Stimulated activated CD4-positive, alpha-beta T cell treated with anti-CD3 and anti-CD28 coated beads, TNF-alpha, amount 100 ng/mL, for 24 hours (primary cell): ENCODE measurements at places on chromosomes 13 and 19.

GRCh38 chr19:57239982-57240310 lies 486 bp upstream of the ZNF805 start:
- DNase-seq, result no peak

DNA sequence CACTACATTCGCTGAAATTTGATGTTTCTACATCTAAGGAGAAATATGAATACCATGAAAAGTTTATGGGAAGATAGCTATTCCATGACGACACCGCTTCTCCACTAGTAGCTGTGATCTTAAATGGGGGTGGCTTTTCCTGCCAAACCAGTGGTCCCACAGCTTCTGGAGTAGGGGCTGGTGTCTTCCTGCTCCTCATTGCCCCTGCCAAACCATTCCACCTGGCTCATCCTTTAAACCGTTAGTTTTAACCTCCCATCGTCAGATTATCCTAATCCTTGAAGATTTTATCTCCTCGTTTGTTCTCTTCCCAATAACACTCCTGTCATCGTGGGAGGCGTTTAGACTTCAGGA lies 568 bp upstream of the ZNF230 start:
- no peak for DNase-seq

GRCh38 chr13:102401766-102402165 lies at the start of gene FGF14:
Gene FGF14 (minus strand): TSS chr13:102402048.
- DNase-seq, result no peak

DNA sequence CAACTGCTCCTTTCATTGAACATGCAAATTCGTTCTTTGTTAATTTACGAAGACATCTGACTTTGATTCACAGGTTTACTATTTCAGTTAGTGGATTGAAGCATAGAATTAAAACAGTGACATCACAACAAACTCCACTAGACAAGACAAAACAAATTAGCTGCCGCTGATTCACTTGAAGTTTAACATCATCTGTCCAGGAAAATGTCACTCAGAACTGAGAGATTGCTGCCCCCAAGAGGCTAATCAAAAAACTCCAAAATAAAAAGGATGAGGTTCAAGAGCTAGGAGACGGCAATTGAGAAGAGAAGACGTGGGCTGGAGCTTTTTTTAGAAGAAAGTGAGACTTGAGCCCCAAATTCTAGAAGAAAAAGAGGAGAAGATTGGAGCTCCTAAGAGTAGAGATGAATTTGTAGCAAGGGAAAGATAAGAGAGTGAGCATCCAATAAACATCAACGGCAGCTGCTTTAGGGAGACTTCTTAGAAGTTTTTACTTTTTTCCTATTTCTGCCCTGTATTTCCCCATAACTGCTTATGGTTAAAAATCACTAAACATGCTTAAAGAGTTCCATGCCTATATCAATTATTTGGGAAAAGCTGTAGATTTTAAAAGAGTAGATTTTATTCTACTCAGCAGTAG lies 40.8 kb upstream of the TPP2 start:
- DNase-seq, result no peak

GRCh38 chr13:103692442-103692841 lies 626.2 kb upstream of the SLC10A2 start:
- DNase-seq, result no peak

- DNase-seq, result no peak
These were observed 343.9 kb downstream of the TBC1D4 start for GRCh38 chr13:75137911-75138571.

- no peak for DNase-seq
These were observed 155.7 kb downstream of the TNFRSF19 start for GRCh38 chr13:23725922-23726321.

DNA sequence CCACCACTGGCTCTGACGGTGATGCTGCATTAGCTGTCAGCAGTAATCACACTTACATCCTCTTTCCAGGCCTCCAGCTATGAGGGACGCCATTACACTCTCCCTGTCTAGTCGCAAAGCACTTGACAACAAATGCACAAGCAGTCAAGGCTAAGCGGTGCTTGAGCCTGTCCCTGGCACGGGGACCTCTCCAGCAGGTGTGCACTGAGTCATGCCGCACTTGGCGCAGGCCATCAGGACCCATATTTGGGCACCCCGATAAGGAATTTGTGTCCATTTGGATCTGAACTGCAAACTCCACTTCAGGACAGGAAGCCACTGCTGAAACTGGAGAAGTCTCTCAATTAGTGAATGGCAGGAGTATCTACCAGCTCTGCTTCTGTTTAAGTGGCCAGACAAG lies 301.9 kb upstream of the OBI1 start:
- DNase-seq, result no peak

- DNase-seq, result peak; percentile 95
These were observed 15.2 kb upstream of the MYO1F start for GRCh38 chr19:8592231-8593009.

GRCh38 chr19:35495107-35496064 lies 5.1 kb upstream of the KRTDAP start:
- DNase-seq, result peak; percentile 83

- no peak for DNase-seq
These were observed 38.0 kb downstream of the NFIX start for GRCh38 chr19:13033244-13033643.

- DNase-seq, result no peak
These were observed 158.0 kb downstream of the KCTD15 start for GRCh38 chr19:33954686-33955085.

GRCh38 chr19:39347332-39348164 lies 5.3 kb downstream of the SAMD4B start:
- DNase-seq, result no peak

- no peak for DNase-seq
These were observed at the start of gene F10 for GRCh38 chr13:113122550-113123225. Gene F10 (plus strand): TSS chr13:113122799. CDS start chr13:113122856, 57 bp downstream.

GRCh38 chr19:10887616-10888367 lies 16.4 kb downstream of the CARM1 start:
- DNase-seq, result no peak

DNA sequence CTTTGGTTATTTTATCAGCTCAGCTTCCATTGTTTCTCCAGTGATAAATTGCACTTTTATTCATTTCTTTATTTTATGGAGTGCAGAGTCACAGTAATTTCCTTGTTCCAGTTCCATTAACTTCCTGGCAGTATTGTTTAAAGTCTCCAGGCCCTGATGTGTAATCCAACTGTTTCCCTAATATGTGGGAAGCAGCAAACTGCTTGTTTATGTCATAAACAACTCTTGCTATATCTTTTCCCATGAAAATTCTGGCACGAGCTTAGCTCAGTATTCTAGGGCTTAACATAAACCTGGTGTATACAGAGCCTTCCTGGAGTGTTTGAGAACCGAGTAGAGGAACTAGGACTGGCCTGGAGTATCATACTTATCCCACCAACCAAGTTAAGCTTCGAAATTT lies 83.5 kb upstream of the ARGLU1 start:
- no peak for DNase-seq

DNA sequence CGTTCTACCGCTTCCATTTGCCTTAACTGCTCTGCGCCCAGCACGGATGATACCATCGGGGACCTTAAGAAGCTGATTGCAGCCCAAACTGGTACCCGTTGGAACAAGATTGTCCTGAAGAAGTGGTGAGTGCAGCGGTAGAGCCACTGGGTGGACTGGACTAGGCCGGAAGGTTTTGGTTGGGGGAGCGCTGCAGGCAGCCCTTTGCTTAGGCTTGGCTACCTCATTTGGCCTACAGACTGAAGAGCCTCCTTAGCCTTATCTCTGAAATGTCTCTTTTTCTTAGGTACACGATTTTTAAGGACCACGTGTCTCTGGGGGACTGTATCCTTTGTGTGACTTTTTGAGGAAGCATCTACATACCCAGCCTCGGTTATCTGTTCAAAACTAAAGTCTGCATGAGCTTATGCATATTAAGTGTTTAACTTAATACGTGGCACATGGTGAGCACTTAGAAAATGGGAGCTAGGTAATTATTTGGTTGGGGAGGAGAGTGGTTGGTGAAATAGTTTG lies 889 bp downstream of the UBL5 start:
- DNase-seq, result no peak

- DNase-seq, result no peak
These were observed 448.1 kb upstream of the ZNF507 start for GRCh38 chr19:31897292-31897691.

DNA sequence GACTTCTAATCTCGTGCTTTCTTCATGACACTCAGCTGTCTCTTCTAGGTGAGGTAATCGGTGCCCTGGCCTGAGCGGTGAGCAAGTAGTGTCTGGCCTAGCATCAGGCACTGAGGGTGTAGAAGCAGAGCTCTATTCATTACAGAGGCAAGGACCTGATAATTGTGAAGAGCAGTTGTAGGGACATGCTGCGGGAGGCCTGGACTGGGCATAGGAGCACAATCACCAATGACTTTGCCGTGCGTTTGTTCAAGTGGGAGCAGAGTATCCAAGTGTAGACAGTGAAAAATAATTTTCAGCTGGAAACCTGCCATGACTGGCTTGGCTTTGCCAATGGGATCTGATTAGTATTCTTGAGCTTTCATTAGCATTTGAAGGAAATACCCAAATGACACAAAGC lies 32.1 kb upstream of the DCLK1 start:
- no peak for DNase-seq

DNA sequence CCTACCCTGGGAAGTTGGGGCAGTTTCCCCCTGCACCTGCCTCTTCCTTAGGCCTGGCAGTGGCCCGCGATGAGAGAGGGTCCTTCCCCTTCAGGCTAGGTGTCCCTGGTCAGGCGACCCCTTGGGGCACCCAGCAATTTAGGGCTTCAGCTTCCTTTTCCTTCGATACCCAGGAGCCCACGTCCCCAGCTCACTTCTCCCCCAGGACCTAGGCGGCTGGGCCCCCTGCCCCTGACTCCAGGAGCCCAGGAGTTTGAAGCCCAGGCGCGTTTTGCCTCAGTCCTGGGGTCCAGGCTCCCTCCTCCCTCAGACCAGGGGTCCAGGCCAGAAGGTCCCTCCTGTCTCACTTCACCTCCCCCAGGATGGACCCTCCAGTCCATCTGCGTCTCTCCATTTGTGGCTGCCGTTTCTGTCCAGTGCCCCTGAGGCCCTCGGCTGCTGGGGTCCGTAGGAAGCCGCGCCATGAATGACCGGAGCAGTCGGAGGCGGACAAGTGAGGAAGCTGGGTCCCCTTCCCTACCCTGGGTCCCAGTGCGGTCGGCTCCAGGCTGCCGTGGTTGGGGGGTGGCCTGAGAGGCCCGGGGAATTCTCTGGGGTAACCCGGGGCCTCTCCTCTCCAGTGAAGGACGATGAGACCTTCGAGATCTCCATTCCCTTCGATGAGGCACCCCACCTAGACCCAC lies 714 bp downstream of the CCDC106 start:
- no peak for DNase-seq

GRCh38 chr19:15287496-15287895 lies 44.8 kb downstream of the BRD4 start:
- no peak for DNase-seq

GRCh38 chr19:6091771-6092291 lies 18.5 kb downstream of the RFX2 start:
- DNase-seq, result no peak

DNA sequence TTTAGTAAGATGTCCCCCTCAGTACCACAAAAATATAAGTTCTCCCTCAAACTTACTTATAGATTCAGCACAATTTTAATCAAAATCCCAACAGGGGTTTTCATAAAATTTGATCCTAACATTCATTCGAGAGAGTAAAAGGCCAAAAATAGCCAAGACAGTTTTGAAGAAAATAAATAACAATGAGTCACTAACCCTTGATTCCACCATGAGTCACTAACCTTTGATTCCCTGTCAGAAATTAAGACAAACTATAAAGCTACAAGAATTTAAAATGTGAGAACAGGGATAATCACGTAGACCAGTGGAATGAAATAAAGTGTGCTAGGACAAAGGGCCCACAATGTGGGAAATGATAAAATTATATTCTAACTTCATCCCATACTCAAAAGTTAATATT lies 320.3 kb downstream of the SUCLA2 start:
- no peak for DNase-seq

DNA sequence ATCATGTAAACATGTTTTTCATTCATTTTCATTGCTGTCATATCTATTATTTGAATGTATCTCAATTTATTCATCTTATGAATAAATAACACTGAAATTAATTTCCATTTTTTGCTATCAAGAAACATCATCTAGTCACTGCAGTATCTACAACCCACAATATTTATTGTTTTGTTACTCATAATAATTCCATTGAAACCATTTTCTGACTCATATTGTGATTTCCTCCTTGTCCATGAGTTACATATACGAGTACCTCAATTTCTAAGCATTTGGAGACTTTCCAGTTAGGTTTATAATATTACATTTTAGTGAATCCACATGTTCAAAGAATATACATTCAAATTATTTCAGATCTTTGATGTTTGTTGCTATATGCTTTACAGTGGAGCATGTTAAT lies 1524.0 kb downstream of the SLITRK1 start:
- DNase-seq, result no peak

DNA sequence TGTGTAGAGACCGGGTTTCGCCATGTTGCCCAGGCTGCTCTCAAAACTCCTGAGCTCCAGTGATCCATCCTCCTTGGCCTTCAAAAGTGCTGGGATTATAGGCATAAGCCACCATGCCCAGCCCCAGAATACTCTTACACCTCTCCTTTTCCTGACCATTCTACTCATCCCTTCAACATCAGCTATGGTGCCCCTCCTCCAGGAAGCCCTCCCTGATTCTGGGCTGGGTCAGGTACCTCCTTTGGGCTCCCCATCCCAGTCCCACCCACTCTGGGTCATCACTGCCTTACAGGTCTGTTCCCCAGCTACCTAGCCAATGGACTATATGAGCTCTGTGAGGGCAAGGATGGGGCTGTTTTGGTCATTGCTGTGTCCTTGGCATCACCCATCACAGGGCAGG lies 9.6 kb downstream of the TGFB1 start:
- no peak for DNase-seq

DNA sequence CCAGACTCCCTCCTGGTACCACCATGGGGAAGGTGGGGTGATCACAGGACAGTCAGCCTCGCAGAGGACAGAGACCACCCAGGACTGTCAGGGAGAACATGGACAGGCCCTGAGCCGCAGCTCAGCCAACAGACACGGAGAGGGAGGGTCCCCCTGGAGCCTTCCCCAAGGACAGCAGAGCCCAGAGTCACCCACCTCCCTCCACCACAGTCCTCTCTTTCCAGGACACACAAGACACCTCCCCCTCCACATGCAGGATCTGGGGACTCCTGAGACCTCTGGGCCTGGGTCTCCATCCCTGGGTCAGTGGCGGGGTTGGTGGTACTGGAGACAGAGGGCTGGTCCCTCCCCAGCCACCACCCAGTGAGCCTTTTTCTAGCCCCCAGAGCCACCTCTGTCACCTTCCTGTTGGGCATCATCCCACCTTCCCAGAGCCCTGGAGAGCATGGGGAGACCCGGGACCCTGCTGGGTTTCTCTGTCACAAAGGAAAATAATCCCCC lies 505 bp upstream of the CEACAM5 start:
- DNase-seq, result no peak

- no peak for DNase-seq
These were observed 30.1 kb downstream of the SCEL start for GRCh38 chr13:77565635-77566034.

DNA sequence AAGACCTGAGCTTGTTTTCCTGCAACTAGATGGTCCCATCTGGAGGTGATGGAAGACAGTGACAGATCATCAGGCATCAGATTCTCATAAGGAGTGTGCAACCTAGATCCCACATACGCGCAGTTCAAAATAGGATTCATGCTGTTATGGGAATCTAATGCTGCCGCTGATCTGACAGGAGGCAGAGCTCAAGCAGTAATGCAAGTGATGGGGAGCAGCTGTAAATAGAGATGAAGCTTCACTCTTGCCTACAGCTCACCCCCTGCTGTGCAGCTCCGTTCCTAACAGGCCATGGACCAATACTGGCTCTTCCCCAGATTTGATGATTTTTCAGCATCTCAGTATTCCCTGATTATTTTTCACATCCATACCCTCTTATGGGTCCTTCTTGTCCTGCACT lies 208.4 kb upstream of the RXFP2 start:
- no peak for DNase-seq
